ENCODE measurements at places on chromosomes 13 and 19. TPM values are rescaled to one million over a fixed set of nuclear protein-coding genes. Genes with fewer than 3 reads are reported as not detected.

GRCh38 chr13:50344717-50345116 lies 329.5 kb downstream of the KCNRG start:
- no peak overlapping the region for H3K27ac ChIP-seq
- no peaks in the 10 kb centered on the region for H3K27me3 ChIP-seq
- H3K4me1 ChIP-seq: peaks cover 14% of the 10 kb centered on the region
- no peak overlapping the region for H3K4me3 ChIP-seq
- no peak for DNase-seq

DNA sequence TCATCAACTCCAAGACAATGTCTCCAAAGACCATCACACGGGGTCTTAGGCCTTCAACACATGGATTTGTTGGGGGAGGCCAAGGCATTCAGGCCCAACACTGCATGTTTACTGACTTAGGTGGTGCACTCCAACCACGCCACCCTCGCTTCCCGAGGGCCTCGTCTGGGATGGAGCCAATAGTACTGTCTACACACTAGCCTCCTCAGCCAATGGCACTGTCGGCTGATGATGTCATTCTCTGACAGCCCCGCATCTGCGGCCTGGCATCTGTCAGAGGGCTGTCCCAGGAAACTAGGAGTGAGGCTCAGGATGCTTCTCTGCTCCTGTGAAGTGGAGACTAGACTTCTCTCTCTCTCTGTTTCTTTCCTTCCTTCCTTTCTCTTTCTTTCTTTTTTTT lies 96.6 kb downstream of the TEX26 start:
- H3K27ac ChIP-seq: no peak overlapping the region
- no peak overlapping the region for H3K4me3 ChIP-seq
- H3K27me3 ChIP-seq: no peaks in the 10 kb centered on the region
- H3K36me3 ChIP-seq: no peaks in the 10 kb centered on the region

ZNF579 gene
- total RNA-seq: 26.5 TPM

DNA sequence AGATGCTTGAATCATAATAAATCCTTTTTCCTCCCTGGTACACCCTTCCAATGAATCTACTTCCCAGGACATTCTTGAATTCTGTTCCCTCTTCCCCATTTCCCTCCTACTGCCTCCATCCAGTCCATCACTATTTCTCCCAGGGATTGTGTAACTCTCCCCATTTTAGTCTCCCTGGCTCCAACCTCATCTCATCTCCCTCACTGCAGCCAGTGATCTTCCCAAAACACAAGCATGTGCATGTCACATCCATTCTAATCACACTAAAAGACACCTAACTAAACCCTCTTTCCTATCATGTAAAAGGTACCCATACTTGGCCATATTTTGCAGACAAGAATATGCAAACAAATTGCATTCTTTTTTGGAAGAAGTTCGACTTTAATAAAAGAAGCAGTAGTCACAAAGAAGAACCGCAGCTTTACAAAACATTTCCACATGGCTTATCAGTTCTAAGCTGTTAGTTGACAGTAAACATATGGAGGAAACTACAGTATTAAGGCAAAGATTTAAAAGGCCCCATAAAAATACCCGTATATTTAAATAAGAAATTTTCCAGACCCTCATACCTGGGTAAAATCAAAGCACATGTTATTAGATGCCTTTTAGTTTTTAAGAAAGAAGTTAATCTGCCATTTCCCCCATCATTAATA lies 111.0 kb downstream of the KCTD12 start:
- H3K4me3 ChIP-seq: no peak overlapping the region
- H3K27me3 ChIP-seq: no peaks in the 10 kb centered on the region
- no peak overlapping the region for H3K27ac ChIP-seq
- H3K36me3 ChIP-seq: no peaks in the 10 kb centered on the region
- DNase-seq: no peak

DNA sequence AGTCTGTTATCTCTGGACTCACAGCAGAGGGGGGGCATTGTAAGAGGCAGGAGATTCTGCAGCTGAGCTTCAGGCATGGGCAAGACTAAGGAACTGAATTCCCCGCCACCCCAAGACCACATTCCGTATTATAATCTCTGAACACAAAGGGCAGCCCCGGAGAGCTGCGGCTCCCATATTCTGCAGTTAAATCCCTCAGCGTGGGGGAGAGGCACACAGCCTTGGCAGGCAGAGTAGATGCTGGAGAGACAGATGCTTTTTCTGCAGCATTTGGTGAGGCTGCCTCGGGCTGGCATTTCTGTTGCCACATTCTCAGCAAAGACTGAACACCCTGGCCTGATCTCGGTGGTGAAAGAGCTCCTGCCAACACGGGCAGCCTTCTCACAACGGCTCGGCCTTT lies 12.9 kb downstream of the CHAF1A start:
- H3K36me3 ChIP-seq: no peaks in the 10 kb centered on the region
- H3K27me3 ChIP-seq: no peaks in the 10 kb centered on the region
- no peak for DNase-seq
- peak overlapping the region; percentile 11 for H3K27ac ChIP-seq
- H3K4me1 ChIP-seq: peaks cover 23% of the 10 kb centered on the region

DNA sequence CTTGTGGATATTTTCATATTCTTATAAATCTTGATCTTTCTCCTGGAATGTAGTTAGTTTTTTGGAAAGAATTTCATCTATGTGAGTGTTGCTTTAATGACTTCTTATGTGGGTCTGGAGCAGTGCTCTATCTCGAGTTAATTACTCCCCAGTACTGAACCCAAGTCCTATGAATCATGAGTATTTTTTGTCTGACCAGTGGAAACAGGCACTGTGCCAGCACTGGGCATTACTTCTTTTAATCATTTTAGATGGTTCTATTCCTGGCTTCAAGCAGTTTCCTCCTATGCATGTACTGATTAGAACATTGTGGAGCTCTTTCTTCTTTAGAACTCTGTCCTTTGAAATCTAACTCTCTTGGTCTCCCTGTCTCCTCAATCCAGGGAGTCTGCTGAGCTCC lies 466.3 kb downstream of the PCDH17 start:
- no peaks in the 10 kb centered on the region for H3K4me1 ChIP-seq
- H3K27ac ChIP-seq: no peak overlapping the region
- no peak overlapping the region for H3K4me3 ChIP-seq
- no peak for DNase-seq

LSR gene
- 172 TPM for total RNA-seq

DNA sequence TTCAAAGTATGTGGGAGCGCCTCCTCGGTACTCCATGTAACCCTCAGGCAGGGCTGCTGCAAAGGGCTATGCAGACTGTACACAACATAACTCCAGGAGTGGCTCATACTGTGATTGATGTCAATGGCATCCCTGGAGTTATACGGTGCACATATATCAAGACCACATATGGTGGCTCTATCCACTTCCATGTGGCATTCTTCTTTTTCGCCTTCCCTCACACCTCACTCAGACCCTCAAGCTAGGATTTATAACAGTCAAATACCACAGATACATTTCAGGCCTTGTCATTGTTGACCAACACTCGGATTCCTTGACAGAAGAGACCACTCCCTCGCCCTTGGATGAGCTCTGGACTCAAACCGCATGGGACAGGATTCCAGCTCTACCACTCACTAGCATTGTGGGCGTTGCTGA lies 11.3 kb upstream of the UBL3 start:
- peak; percentile 47 for DNase-seq
- H3K4me3 ChIP-seq: no peak overlapping the region
- peaks cover 19% of the 10 kb centered on the region for H3K4me1 ChIP-seq
- peak overlapping the region; percentile 39 for H3K27ac ChIP-seq

GRCh38 chr13:20714563-20715329 lies 11.2 kb downstream of the IL17D start:
- peaks cover 8% of the 10 kb centered on the region for H3K4me1 ChIP-seq
- H3K27me3 ChIP-seq: no peaks in the 10 kb centered on the region
- no peak overlapping the region for H3K27ac ChIP-seq

- no peak overlapping the region for H3K4me3 ChIP-seq
- peaks cover 14% of the 10 kb centered on the region for H3K4me1 ChIP-seq
- H3K27me3 ChIP-seq: no peaks in the 10 kb centered on the region
- no peak overlapping the region for H3K27ac ChIP-seq
- peaks cover 2% of the 10 kb centered on the region for H3K36me3 ChIP-seq
- no peak for DNase-seq
These were observed 1.5 kb downstream of the RNF225 start for GRCh38 chr19:58396691-58397532.

GNG8 gene
- not detected for total RNA-seq

DNA sequence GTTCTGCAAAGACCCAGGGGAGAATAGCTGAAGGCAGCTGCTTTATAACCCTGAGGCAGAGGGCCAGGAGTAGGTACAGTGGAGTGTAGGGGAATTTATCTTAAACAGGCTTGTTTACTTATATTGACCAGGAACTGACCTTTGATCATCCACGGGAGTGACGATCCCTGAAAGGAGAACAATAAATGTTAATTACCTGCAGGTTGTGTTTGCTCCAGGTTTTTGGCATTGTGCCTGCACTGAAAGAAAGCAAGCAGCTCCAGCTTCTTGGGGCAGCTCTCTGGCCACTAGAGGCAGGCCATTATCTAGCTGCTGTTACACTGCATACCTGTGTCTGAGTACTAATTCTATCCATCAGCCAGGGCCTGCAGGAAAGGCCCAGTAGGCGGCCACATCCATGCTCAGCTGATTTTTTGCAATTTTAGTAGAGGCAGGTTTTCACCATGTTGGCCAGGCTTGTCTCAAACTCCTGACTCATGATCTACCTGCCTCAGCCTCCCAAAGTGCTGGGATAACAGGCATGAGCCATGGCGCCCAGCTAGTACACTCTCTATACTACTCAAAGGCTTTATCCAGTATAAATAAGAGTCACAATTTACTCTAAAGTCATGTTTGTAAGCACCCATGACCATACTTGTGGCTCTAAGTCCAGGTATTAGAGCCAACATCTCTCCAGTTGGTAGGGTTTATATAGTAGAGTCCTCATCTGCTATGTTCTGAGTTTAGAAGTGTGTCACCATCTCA lies 8.5 kb upstream of the ZNF91 start:
- peak; percentile 77 for DNase-seq
- no peaks in the 10 kb centered on the region for H3K27me3 ChIP-seq
- no peaks in the 10 kb centered on the region for H3K36me3 ChIP-seq
- no peak overlapping the region for H3K4me3 ChIP-seq
- H3K27ac ChIP-seq: no peak overlapping the region

- H3K36me3 ChIP-seq: no peaks in the 10 kb centered on the region
- H3K27me3 ChIP-seq: no peaks in the 10 kb centered on the region
- H3K27ac ChIP-seq: no peak overlapping the region
- DNase-seq: no peak
- H3K4me3 ChIP-seq: no peak overlapping the region
These were observed 1.4 kb upstream of the PLIN4 start for GRCh38 chr19:4519521-4520277.
